ENCODE measurements at places on chromosomes 1 and 21. TPM values are rescaled to one million over a fixed set of nuclear protein-coding genes. Genes with fewer than 3 reads are reported as not detected.
A peak's percentile ranks its signal among the peaks of the same experiment; 100 is the strongest.

- H3K36me3 ChIP-seq: no peaks in the 10 kb centered on the region
- no peak overlapping the region for H3K4me3 ChIP-seq
- H3K27me3 ChIP-seq: peaks cover 2% of the 10 kb centered on the region
These were observed 156.0 kb downstream of the PDE4B start for GRCh38 chr1:65948609-65949229.

Gene TIE1
- total RNA-seq: 11.3 TPM

Gene S100PBP
- total RNA-seq: 40.1 TPM

GRCh38 chr1:229221106-229222019 is 49.5 kb upstream of the RAB4A start:
- DNase-seq: no peak
- H3K27ac ChIP-seq: no peak overlapping the region
- no peaks in the 10 kb centered on the region for H3K36me3 ChIP-seq
- peaks cover 1% of the 10 kb centered on the region for H3K4me1 ChIP-seq
- H3K27me3 ChIP-seq: peaks cover 2% of the 10 kb centered on the region
- no peak overlapping the region for H3K4me3 ChIP-seq

GRCh38 chr1:234214129-234214910 is 158.9 kb upstream of the COA6 start:
- peak; percentile 66 for DNase-seq
- peaks cover 18% of the 10 kb centered on the region for H3K36me3 ChIP-seq

Gene GADD45A
- total RNA-seq: 143 TPM

Gene ANKRD65
- total RNA-seq: 38.4 TPM

Gene PTPN14
- 1.7 TPM for total RNA-seq

Gene GBP4
- not detected for total RNA-seq

DNA sequence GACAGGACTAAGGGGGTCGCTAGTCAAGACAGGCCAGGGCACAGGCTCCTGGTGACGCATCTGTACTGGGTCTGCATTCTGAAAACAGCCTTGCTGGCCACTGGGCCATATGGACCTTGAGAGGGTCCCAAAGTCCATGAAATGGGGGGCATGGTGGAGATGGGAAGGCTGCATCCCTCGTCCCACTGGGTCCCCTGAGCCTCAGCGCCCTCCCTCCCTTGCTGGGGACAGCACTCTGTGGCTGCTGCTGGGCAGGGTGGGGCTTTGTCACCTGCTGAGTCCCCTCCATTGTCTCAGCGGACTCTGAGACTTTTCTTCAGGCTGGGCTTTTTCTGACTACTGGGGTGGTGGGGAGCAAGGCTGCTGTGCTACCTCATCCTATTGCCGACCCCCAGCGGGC is 205.2 kb downstream of the RHOU start:
- H3K4me1 ChIP-seq: peaks cover 16% of the 10 kb centered on the region
- no peak overlapping the region for H3K4me3 ChIP-seq
- H3K27ac ChIP-seq: no peak overlapping the region
- no peaks in the 10 kb centered on the region for H3K36me3 ChIP-seq

GRCh38 chr1:116775116-116775752 is 21.0 kb downstream of the CD2 start:
- H3K27ac ChIP-seq: no peak overlapping the region
- no peak for DNase-seq
- H3K4me3 ChIP-seq: no peak overlapping the region
- peaks cover 1% of the 10 kb centered on the region for H3K27me3 ChIP-seq
- no peaks in the 10 kb centered on the region for H3K36me3 ChIP-seq
- peaks cover 2% of the 10 kb centered on the region for H3K4me1 ChIP-seq

GRCh38 chr1:113210248-113210647 is 137.2 kb downstream of the LRIG2 start:
- H3K4me3 ChIP-seq: no peak overlapping the region
- H3K4me1 ChIP-seq: no peaks in the 10 kb centered on the region
- H3K27ac ChIP-seq: no peak overlapping the region
- no peak for DNase-seq
- peaks cover 2% of the 10 kb centered on the region for H3K36me3 ChIP-seq

Gene KIF26B
- total RNA-seq: 2.4 TPM

DNA sequence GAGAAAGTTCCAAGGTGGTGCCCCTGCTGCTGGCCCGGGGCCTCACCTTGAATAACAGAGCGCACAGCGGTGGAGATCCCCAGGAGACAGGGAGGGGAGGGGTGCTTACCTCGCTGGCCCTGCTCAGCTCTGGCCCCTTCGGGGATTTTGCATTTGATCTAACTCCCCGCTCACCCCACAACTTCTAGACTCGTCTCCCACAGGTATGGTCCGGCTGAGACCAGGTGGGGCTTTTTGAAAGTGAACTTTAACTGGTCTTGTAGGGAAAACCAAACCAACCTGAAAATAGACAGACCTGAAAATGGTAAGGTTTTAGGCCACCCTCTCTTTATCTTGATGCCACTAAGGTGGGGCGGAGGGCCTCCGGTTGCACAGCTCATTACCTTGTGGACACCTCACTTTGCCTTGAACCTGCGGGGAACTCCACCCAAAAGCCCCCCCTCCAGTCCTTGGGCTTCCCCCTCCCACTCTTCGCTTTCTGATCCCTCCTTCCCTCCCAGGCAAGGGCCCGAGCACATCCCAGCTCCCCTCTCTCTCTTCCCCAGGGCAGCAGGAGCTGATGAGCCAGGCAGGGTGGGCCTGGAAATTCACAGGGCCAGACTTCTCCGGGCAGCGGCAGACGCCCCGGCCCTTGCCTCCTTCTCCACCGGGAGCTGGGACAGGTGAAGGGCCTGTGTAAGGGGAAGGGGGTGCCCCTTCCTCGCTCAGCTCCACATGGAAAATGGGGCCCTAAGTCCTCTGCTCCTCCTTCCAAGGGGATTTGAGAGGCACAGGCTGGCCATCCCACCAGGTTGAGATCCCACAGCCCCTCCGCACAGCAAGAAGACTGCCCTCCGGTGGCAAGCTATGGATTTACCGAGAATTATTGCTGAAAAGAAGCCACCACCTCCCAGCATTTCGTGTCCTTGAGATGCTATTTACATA is 16.1 kb downstream of the TNFRSF8 start:
- peak; percentile 77 for DNase-seq
- peaks cover 19% of the 10 kb centered on the region for H3K36me3 ChIP-seq
- no peak overlapping the region for H3K4me3 ChIP-seq
- H3K4me1 ChIP-seq: no peaks in the 10 kb centered on the region
- no peak overlapping the region for H3K27ac ChIP-seq

- H3K36me3 ChIP-seq: peaks cover 5% of the 10 kb centered on the region
- DNase-seq: no peak
- peaks cover 4% of the 10 kb centered on the region for H3K27me3 ChIP-seq
- H3K4me3 ChIP-seq: no peak overlapping the region
- no peak overlapping the region for H3K27ac ChIP-seq
These were observed 49.3 kb downstream of the STX6 start for GRCh38 chr1:180973369-180973768.

- H3K4me1 ChIP-seq: peaks cover 11% of the 10 kb centered on the region
- no peaks in the 10 kb centered on the region for H3K36me3 ChIP-seq
- no peaks in the 10 kb centered on the region for H3K27me3 ChIP-seq
- no peak overlapping the region for H3K27ac ChIP-seq
These were observed 75.1 kb downstream of the ZNF281 start for GRCh38 chr1:200334661-200335256.

Gene RPRD2
- 26.9 TPM for total RNA-seq

DNA sequence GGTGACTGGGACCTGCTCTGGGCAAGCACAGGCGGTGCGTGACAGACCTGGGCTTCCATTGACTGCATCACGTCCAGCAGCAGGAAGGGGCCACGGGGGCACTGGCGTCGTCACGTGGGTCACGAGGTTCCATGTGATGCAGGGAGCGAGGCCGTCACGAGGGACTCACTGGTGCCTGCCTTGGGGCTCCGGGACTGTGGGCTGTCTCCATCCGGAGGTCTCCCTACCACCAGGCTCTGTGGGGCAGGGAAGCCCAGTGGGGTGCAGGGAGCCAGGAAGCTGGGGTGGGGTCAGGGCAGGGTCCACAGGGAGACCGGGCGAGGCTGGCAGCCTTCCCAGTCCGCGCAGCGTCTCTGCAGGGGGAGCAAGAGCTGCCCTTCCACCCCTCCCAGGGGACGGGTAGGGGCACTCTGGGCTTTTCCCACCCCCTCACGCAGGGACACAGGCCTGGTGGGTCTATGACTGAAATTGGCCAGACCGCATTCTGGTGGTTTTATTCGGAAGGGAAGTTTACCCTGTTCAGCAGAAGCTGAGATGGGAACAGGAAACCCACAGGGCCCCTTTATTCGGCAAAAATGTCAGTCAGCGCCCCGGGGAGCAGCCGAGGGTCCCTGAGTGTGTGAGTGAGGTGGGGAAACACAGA is 416 bp upstream of the TNFRSF14 start:
- H3K36me3 ChIP-seq: no peaks in the 10 kb centered on the region
- peaks cover 5% of the 10 kb centered on the region for H3K27me3 ChIP-seq
- DNase-seq: no peak
- peaks cover 14% of the 10 kb centered on the region for H3K4me1 ChIP-seq
- no peak overlapping the region for H3K27ac ChIP-seq
- H3K4me3 ChIP-seq: no peak overlapping the region

Gene OR6K3
- total RNA-seq: not detected

GRCh38 chr1:198040880-198041279 is 115.9 kb upstream of the NEK7 start:
- H3K36me3 ChIP-seq: no peaks in the 10 kb centered on the region
- no peak for DNase-seq
- no peaks in the 10 kb centered on the region for H3K4me1 ChIP-seq
- no peak overlapping the region for H3K27ac ChIP-seq
- no peaks in the 10 kb centered on the region for H3K27me3 ChIP-seq

DNA sequence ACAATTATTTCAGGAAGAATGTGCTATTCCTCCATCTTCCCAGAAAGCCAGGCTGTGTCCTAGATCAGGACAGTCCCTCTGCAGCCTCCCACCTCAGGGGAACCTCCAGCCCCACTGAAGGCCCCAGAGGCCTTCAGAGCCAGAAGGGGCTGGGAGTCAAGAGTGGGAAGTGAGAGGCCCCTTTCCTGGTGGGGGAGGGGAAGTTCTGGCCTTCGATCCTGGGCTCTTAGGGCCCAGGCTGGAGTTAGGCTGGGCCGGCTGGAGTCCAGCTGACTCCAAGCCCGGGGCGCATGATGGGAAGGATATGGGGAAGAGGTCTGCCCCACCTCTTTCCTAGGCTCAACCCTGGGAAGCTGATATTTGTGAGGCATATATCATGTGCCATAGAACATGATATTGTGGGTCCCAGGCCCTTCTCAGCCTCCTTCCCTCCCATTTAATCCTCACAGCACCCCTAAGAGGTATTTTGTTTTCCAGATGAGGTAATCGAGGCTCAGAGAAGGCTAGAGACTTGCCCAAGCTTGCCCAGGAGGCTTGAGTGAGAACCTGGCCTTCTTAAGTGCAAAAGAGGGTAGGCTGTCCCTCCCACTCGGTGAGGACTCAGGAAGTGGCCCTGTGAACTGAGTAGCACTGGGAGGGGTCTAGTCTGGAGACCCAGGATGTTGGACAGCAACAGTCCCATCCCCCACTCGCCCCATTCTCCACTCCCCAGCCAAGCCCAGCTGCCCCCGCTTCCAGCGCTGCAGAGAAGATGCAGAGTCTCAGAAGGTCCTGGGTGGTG is 18.6 kb upstream of the HSPG2 start:
- no peaks in the 10 kb centered on the region for H3K4me1 ChIP-seq
- no peaks in the 10 kb centered on the region for H3K36me3 ChIP-seq
- no peak overlapping the region for H3K27ac ChIP-seq
- DNase-seq: no peak
- no peak overlapping the region for H3K4me3 ChIP-seq
- H3K27me3 ChIP-seq: peaks cover 6% of the 10 kb centered on the region

- H3K27ac ChIP-seq: no peak overlapping the region
- no peaks in the 10 kb centered on the region for H3K27me3 ChIP-seq
- peaks cover 2% of the 10 kb centered on the region for H3K4me1 ChIP-seq
- no peaks in the 10 kb centered on the region for H3K36me3 ChIP-seq
- H3K4me3 ChIP-seq: no peak overlapping the region
- no peak for DNase-seq
These were observed 10.1 kb downstream of the HSPG2 start for GRCh38 chr1:21926814-21927532.

DNA sequence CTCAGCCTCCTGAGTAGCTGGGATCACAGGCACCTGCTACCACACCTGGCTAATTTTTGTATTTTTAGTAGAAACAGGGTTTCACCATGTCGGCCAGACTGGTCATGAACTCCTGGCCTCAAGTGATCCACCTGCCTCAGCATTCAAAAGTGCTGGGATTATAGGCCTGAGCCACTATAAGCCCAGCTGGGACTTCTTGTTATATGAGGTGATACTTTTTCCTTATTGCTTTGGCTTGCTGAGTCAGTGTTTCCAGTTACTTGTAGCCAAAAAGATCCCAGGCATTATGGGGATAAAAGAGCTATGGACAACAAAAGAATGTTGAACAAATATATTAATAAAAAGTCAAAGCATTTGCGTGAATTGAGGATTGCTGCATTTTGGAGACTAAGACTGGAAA is 69.9 kb upstream of the LPGAT1 start:
- peaks cover 5% of the 10 kb centered on the region for H3K36me3 ChIP-seq
- H3K27me3 ChIP-seq: no peaks in the 10 kb centered on the region
- H3K4me3 ChIP-seq: no peak overlapping the region
- no peak for DNase-seq
- H3K4me1 ChIP-seq: no peaks in the 10 kb centered on the region

Gene KRTAP6-3
- total RNA-seq: not detected
